ENCODE measurements at places on chromosomes 7 and 10. TPM values are rescaled to one million over a fixed set of nuclear protein-coding genes. Genes with fewer than 3 reads are reported as not detected.
A peak's percentile ranks its signal among the peaks of the same experiment; 100 is the strongest.

- H3K4me1 ChIP-seq, result peaks cover 18% of the 10 kb centered on the region
- no peak overlapping the region for H3K4me3 ChIP-seq
- H3K27me3 ChIP-seq, result no peaks in the 10 kb centered on the region
- DNase-seq, result no peak
- peaks cover 31% of the 10 kb centered on the region for H3K36me3 ChIP-seq
Measured at GRCh38 chr7:155000795-155001194, 2.1 kb downstream of the PAXIP1 start.

DNA sequence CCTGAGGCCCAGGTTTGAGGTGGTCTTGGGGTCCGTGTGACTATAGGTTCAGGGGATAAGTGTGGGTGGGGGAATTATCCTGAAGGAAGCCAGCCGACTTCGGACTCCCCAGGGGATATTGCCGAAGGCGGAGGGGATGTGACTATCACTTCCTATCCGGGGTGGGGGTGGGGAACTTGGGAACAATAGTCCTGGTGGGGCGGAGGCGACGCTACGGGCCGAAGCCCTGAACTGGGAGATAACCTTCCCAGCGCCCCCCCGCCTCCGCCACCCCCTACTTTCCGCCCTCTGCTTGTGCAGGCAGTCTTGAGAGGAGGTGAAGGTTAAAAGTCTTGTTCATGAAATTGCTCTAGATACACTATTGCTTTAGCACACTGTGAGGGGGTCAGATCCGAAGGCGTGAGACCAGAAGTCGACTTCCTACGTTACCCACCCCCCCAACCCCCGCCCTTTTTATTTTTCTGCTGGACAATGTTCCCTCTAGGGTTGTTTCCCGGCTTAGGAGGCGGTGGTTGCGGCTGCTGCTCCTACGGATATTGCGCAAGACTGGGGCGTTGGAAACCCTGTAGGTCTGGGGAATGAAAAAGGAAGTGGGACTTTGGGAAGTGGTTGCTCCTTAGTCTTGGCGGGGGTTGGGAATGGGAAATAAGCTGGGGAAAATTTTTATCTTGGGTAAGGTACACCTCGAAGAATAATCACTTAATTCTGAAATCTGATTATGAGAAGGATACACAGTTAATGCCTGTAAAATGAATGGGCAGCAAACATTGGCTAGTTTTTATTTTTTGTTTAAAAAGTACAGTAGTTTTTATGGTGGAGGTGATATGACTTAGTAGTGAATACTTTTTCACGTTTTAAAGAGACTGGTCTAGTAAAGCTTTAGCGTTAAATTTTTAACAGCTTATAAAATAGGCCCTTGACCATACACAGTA, 1.5 kb downstream of the PTPN12 start:
- H3K27me3 ChIP-seq, result no peaks in the 10 kb centered on the region
- peak overlapping the region; percentile 99 for H3K27ac ChIP-seq
- peak; percentile 87 for DNase-seq
- peaks cover 50% of the 10 kb centered on the region for H3K4me1 ChIP-seq
- H3K4me3 ChIP-seq, result peak overlapping the region; percentile 76

DNA sequence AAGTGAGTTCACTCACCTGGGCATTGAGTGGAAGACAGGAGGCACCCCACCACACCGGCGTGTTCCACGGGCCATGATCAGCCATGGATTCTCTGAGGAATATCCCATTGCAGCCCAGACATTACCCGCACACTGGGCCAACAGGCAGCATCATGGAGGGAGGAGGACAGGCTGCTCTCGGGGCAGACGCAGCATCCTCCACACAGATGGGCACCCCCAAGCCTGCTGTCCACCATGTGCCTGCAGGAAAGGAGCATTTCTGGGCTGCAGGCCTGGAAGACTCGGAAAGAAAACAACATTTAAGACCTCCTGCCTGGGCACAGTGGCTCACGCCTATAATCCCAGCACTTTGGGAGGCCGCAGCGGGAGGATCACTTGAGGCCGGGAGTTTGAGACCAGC, 71.0 kb upstream of the SH2B2 start:
- H3K27ac ChIP-seq, result no peak overlapping the region
- no peak for DNase-seq
- H3K4me3 ChIP-seq, result no peak overlapping the region
- H3K4me1 ChIP-seq, result no peaks in the 10 kb centered on the region
- no peaks in the 10 kb centered on the region for H3K27me3 ChIP-seq

DNA sequence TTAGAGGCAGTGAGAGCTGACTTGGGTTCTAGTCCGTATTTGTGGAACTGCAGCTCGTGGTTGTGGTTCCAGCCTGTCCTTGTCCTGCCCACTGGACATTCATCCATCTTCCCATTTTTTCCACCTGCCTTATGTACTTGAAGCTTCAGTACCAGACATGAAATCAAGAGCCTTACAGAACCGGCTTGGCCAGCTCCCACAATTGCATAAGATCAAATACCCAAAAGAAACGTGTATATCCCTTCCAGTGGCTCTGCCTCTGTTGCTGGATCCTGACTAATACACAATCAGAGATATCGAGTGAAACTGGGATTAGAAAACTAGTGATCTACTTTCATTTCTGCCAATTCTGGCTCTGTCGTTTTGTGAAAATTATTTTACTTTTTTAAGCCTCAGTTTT, 23.8 kb upstream of the LIPA start:
- H3K4me1 ChIP-seq, result peaks cover 27% of the 10 kb centered on the region
- H3K4me3 ChIP-seq, result no peak overlapping the region
- no peak overlapping the region for H3K27ac ChIP-seq
- no peaks in the 10 kb centered on the region for H3K36me3 ChIP-seq

GRCh38 chr7:127833641-127834040, 181.6 kb downstream of the SND1 start:
- H3K27me3 ChIP-seq, result no peaks in the 10 kb centered on the region
- no peaks in the 10 kb centered on the region for H3K4me1 ChIP-seq
- H3K4me3 ChIP-seq, result no peak overlapping the region
- H3K27ac ChIP-seq, result no peak overlapping the region

DNA sequence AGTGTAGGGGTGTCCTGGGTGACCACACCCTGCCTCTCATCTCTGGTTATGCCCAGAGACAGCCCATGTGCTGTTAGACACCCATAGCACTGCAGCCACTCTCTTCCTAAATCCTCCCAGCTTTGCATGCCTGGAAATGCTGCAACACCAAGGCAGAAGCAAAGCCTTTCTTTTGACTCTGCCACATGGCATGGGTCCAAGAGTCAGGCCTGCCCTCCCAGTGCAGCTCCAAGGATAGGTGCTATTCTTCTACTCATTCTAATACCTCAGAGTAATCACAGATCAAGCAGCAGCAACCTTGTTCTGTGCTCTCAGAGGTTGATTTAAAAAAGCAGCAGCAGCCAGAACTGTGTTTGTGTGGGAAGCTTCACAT, 23.4 kb downstream of the FRMPD2 start:
- no peaks in the 10 kb centered on the region for H3K36me3 ChIP-seq
- no peak overlapping the region for H3K27ac ChIP-seq
- peaks cover 43% of the 10 kb centered on the region for H3K4me1 ChIP-seq
- no peak for DNase-seq
- H3K4me3 ChIP-seq, result no peak overlapping the region
- no peaks in the 10 kb centered on the region for H3K27me3 ChIP-seq

DNA sequence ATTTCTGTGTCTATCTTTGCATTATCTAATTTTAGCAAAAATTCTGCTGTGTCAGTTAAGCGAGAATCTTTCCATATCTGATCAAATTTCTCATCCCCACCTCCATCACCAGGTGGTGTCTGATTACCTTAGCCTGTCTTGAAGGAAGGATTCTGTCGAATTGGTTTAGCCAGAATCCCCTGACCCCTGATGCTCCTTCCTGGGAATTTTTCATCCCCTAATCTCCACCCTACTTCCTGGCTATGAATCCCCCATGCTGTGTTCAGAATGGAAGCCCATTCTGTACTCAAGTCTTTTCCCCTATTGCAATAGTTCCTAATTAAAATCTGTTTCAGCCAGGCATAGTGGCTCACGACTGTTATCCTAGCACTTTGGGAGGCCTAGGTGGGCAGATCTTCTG, 216.1 kb downstream of the SKIDA1 start:
- H3K27me3 ChIP-seq, result no peaks in the 10 kb centered on the region
- H3K4me1 ChIP-seq, result peaks cover 8% of the 10 kb centered on the region
- H3K27ac ChIP-seq, result no peak overlapping the region

DNA sequence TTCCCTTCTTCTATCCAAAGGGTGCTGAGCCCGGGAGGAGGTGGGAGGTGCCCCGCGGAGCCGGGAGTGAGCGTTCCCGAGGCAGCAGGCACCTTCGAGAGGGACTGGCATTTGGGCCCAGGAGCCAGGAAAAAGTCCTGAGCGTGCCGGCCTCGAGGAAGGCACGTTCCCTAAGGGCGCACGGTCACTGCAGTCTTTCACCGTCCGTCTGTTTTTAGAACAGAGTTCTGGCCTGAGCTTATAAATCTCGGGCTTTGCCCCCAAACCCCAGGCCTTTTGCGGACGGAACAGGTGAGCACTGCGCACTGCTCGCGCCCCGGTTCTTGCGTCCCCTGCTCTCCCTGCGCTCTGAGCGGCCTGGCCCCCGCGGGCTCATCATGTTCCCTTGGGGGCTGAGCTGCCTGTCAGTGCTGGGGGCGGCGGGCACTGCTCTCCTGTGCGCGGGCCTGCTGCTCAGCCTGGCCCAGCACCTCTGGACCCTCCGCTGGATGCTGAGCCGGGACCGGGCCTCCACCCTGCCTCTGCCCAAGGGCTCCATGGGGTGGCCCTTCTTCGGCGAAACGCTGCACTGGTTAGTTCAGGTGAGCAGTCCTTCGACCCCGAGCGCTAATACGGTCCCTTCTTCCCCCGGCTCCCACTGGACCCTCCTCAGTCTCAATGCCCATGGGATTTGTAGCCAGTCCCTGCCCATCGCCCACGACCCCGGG, 442 bp downstream of the CYP26C1 start:
- no peak overlapping the region for H3K4me3 ChIP-seq
- H3K36me3 ChIP-seq, result no peaks in the 10 kb centered on the region
- H3K27me3 ChIP-seq, result peaks cover 26% of the 10 kb centered on the region
- H3K27ac ChIP-seq, result no peak overlapping the region

DNA sequence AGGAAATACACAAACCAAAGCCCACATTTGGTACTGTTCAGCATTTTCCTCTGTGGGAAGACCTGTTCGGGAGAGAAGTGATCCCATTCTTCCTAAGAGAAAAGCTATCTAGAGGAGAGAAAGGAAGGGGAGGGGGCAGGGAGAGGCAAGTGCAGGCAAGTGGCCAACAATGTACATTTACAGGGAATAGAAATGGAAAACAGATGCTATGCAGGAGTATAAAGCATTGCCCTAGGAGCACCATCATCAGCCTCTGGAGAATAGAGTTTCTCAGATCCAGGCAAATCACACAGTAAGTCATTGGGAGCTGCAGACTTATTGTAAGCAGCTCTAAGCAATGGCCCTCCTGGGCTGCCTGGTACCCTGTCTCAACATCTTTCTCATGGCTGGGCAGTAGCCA, 424.4 kb upstream of the AUTS2 start:
- H3K27ac ChIP-seq, result no peak overlapping the region
- DNase-seq, result no peak
- no peak overlapping the region for H3K4me3 ChIP-seq
- H3K36me3 ChIP-seq, result no peaks in the 10 kb centered on the region

GRCh38 chr10:122149561-122150505, 121.3 kb upstream of the BTBD16 start:
- peaks cover 5% of the 10 kb centered on the region for H3K36me3 ChIP-seq
- peak overlapping the region; percentile 1 for H3K4me3 ChIP-seq
- H3K4me1 ChIP-seq, result peaks cover 77% of the 10 kb centered on the region
- no peaks in the 10 kb centered on the region for H3K27me3 ChIP-seq
- peak overlapping the region; percentile 68 for H3K27ac ChIP-seq

DNA sequence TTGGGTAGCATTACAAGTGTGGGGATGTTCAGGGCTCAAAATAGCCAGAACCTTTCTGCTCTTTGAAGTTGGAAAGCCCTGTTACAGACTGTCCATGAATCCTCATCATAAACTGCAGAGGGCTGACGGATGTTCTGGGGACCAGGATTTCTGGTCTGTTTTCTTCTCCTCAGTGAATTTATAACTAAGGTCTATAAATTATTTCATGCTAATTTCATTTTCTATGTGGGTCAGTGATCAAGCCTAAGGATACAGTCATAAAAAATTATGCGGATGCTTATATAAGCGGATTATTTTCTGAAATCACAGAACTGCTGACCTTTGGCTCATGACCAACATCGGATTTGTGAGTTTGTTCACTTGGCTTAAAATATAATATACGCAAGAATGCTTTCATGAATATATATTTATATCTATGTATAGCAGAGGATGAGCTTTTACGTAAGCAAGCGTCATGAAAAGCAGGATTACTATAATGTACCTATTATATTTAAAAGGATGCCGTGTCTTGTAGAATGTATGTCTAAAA, 263.7 kb downstream of the GLI3 start:
- no peak overlapping the region for H3K27ac ChIP-seq
- no peak overlapping the region for H3K4me3 ChIP-seq
- DNase-seq, result no peak
- H3K4me1 ChIP-seq, result no peaks in the 10 kb centered on the region

DNA sequence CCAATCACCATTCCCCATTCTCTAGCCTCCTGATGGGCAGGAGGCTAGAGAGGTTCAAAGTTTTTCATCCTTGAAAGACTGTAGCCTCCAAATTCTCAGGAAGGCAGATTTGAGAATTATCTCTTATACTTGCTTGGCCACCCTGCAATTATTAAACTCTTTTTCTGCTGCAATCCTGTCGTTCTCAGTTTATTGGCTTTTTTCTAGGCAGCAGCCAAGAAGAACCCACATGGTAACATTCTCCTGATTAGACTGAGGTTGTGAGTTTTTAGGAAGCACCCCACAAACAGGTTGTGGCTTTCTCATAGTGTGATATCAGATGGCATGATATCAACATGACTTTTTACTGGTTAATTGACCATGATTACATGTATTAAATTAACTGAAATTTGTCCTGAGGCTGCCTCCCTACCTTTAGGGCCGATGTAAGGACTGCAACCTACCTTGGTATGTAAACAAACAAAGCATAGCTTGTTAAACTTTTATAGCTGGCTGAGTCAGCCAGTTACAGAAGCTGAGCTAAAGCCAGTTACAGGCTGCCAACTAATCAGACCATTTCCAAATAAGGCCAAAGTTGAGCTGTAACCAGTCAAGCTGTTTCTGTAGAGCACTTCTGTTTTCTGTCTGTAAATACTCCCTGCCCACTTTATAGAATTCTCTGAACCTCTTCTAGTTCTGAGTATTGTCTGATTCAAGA, 3.2 kb upstream of the ZNF248 start:
- H3K27ac ChIP-seq, result no peak overlapping the region
- no peak overlapping the region for H3K4me3 ChIP-seq

GRCh38 chr10:56585447-56586171, 224.6 kb upstream of the ZWINT start:
- peak; percentile 47 for DNase-seq
- no peaks in the 10 kb centered on the region for H3K4me1 ChIP-seq
- H3K4me3 ChIP-seq, result no peak overlapping the region

Gene CPA4
- not detected for total RNA-seq

Gene MACC1
- total RNA-seq, result 0.12 TPM

Gene MSS51
- 7.8 TPM for total RNA-seq

Gene FAM237B
- total RNA-seq, result not detected

Gene CHAT
- total RNA-seq, result not detected

Gene NPFFR1
- total RNA-seq, result not detected

Gene TWIST1
- 1.0 TPM for total RNA-seq
